ENCODE measurements at places on chromosomes 3 and 15.

GRCh38 chr3:197675951-197676350 is 60.8 kb downstream of the RUBCN start:
- no peak for DNase-seq

- no peak for DNase-seq
Observed at GRCh38 chr15:58393241-58393662, 38.5 kb upstream of the LIPC start.

GRCh38 chr15:66625531-66625930 is 59.7 kb upstream of the LCTL start:
- no peak for DNase-seq

GRCh38 chr15:100043692-100044091 is 298.1 kb downstream of the ADAMTS17 start:
- no peak for DNase-seq

DNA sequence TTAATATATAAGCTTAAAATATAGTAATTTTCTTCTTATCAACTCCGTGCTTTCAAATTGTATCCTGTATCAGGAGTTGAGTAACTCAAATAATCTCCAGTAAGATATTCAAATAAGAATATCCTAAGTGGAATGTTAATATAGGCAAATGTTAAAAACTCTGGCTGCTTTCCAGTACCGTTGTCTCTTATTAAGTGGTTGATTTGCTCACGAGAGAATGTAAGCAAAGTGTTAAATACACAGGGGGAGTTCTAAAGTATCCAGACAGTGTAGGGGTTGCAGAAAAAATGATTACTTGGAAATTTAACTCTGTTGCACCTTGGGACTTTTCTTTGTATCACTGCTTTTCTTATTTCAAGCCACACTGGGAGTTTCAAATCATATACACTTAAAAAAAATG is 478.9 kb upstream of the TBL1XR1 start:
- DNase-seq: no peak

GRCh38 chr3:71304684-71305083 is 278.8 kb downstream of the FOXP1 start:
- DNase-seq: no peak

Data from posterior cingulate gyrus (tissue), 11 donors.